ENCODE measurements at places on chromosomes 12 and 14. TPM values are rescaled to one million over a fixed set of nuclear protein-coding genes. Genes with fewer than 3 reads are reported as not detected.

Gene ATN1
- 38.8 TPM for total RNA-seq

Gene RNASE2
- not detected for total RNA-seq

Gene TAS2R7
- not detected for total RNA-seq

Gene APPL2
- total RNA-seq: 30.4 TPM

Gene VSX2
- not detected for total RNA-seq

Gene TMEM121
- 7.9 TPM for total RNA-seq

Gene CABP1
- total RNA-seq: 0.42 TPM

Gene EID3
- 5.4 TPM for total RNA-seq

Gene LGR5
- total RNA-seq: not detected

Gene RERGL
- not detected for total RNA-seq

Gene NEUROD4
- not detected for total RNA-seq

Gene ANKRD9
- total RNA-seq: 7.0 TPM

Gene SLC5A8
- total RNA-seq: not detected

Data from A549 treated with dexamethasone at 1 μM for 4 hours (cell line).